Dorsolateral prefrontal cortex (tissue), 122 donors: ENCODE measurements at places on chromosomes 7 and 10. TPM values are rescaled to one million over a fixed set of nuclear protein-coding genes. Genes with fewer than 3 reads are reported as not detected.

- peak; percentile 75 for DNase-seq
These were observed 86.2 kb upstream of the PPIF start for GRCh38 chr10:79260811-79261740.

DNA sequence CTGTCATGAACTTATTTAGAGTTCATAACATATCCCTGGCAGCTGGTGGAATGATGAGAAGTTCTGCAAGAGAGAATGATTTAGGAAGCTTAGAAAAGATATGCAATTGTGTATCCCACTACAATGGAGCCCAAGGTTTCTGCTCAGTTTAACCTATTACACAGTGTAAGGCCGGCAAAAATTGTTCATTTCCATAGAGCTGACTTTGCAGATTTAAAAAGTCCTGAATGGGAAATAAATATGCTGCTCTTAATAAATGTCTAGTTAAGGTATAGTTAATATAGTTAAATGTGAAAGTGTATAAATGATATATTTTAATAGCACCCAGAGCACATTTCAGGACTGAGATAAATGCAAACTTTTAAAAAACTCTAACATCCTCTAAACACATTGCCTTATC, 149.9 kb downstream of the EVX1 start:
- no peak for DNase-seq

DNA sequence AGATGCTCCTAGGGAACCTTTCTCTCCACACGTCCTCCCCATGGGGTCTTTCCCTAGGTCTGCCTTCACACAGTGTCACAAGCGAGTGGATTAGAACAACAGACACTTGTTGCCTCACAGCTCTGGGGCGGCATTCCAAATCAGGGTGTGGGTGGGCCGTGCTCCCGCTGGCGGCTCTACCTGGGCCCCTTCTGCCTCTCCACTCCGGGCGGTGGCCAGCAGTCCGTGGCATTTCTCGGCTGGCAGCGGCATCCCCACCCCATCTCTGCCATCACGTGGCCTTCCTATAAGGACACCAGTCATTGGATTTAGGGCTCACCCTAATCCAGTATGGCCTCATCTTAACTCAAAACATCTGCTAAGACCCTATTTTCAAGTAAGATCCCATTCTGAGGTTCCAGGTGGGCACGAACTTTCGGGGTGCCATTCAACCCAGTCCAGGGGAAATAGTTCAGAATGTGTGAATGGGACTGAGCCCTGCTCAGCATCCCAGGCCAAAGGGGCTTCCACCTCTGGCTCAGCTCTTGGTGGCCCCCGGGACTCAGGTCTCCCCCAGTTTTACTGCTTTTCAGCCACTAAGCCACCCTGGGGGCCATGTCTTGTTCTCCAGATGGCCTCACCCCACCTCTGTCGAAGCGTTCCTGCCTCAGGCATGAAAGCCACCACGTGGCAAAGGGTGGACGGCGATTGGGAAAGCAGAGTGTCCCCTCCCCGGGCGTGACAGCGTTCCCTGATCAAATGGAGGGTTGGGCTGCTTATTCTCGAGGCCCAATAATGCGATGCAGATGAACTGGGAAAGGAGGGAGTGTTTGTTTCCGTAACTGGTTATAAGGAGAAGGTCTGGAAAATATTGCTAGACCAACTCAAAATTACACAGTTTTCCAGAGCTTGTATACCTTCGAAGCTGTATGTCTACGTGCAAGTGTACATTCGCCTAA, 350.0 kb downstream of the GLRX3 start:
- DNase-seq: no peak

FFAR4 gene
- 1.3 TPM for total RNA-seq

GRCh38 chr10:19119191-19119590, 70.6 kb downstream of the MALRD1 start:
- no peak for DNase-seq

DNA sequence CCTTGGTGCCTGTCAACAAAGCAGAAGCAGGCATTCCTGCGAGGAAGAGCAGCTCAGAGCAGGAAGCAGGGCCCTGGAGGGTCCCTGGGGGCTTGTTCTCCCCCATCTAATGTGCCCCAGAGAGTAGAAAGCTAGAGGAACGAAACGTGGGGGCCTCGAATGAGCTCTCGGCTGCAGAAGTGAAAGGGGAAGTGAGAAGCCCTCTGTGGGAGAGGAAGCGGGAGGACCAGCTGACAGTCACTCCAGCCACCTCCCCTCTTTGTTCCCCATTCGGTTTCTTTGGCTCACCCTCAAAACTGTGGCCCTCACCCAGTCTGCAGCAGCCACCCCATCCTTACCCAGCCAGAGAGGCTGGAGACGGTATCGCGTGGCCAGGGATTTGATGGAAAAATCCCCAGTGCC, 25.0 kb downstream of the C10orf105 start:
- no peak for DNase-seq
